Fibroblast of mammary gland (primary cell): ENCODE measurements at places on chromosomes 11 and 22.

GRCh38 chr11:44592125-44592940, 26.9 kb downstream of the CD82 start:
- DNase-seq: peak; percentile 77

- no peak for DNase-seq
Observed at GRCh38 chr11:114977651-114978050, 299.3 kb downstream of the NXPE2 start.

- no peak for DNase-seq
Observed at GRCh38 chr11:131658952-131659351, 288.5 kb downstream of the NTM start.

GRCh38 chr11:130814440-130815096, 101.7 kb downstream of the SNX19 start:
- DNase-seq: no peak

DNA sequence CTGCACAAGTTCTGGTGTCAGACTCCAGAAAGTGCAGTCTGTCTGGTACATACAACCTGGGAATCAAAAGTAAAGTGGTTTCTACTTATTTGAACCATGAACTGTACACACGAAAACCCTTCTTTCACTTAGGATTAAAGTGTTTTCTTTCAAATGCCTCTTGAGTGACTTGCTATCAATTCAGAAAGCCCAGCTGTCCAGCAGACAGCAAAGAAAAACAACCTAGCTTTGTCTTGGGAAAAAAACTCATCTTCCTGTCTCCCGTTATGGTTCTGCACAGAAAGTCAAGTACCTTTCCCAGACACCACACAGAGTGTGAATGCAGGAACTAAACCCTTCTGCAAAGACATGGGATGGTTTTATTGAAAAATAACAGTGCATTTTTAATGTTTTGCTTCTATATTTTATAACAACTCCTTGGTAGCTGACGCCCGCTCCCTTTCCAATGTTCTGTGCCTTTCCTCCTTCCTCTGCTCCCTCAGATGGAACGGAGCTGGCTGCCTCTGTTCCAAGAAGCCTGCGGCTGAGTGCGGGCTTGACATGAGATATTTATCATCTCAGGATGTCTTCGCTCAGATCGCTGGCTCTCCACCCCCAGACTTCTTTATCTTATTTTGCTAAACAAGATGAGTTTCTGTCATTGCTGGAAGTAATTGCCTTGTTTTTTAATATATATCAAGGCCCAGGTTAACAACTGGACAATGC, 322.3 kb upstream of the B3GAT1 start:
- DNase-seq: no peak

DNA sequence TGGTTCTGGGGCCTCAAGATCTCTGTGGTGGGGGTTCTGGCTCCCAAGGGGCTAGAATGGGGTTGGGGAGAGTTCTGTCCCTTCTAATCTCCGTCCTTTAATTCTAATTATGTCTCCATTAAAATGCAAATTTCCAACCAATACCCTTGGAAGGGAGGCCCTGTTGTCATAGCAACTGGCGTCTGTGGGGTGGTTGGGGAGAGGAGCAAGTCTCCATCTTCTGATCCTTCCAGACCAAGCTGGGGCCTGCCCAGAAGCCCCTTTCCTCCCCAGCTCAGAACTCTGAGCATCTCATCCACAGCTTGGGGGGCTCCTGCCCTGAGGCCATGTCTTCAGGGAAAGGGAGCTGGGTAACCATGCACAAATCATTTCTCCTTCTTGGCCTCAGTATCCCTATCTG, 5.4 kb upstream of the RPS19BP1 start:
- no peak for DNase-seq

GRCh38 chr22:24482575-24482974, 12.6 kb upstream of the UPB1 start:
- peak; percentile 72 for DNase-seq

GRCh38 chr11:11531131-11531908, 90.5 kb downstream of the GALNT18 start:
- DNase-seq: no peak

DNA sequence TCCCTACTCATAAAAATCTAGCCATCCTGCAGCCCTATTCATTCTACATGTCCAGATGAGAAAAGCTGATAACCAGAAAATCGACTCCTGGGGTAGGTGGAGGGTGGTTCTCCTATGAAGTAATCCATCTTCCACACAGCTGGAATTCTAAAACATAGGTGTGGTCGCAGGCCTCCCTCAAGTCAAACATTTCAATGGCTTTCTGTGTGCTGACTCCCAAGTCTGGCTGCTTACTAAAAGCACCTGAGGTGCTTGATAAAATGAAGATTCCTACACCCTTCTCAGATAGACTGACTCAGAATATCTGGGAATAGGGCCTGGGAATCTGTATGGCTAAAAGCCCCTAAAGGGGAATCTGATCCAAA, 26.1 kb downstream of the IRAG1 start:
- no peak for DNase-seq
